ENCODE measurements at places on chromosomes 2 and 18. TPM values are rescaled to one million over a fixed set of nuclear protein-coding genes. Genes with fewer than 3 reads are reported as not detected.

DNA sequence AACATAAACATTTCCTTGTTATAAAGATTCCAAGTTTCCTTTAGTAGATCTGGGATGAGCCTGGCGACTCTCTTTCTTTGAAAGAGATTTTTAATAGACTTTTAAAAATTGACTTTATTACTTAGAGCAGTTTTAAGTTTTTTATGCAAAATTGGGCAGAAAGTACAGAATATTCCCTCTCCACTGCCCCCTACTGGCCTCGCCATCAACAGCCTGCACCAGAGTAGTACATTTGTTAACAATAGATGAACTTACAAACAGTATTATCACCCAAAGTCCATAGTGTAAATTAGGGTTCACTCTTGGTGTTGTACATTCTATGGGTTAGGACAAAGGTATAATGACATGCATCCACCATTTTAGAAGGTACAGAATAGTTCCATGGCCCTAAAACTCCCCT, 3.9 kb downstream of the MAP3K19 start:
- H3K36me3 ChIP-seq, result no peaks in the 10 kb centered on the region
- H3K27me3 ChIP-seq, result no peaks in the 10 kb centered on the region
- no peak for DNase-seq
- H3K4me3 ChIP-seq, result no peak overlapping the region

DNA sequence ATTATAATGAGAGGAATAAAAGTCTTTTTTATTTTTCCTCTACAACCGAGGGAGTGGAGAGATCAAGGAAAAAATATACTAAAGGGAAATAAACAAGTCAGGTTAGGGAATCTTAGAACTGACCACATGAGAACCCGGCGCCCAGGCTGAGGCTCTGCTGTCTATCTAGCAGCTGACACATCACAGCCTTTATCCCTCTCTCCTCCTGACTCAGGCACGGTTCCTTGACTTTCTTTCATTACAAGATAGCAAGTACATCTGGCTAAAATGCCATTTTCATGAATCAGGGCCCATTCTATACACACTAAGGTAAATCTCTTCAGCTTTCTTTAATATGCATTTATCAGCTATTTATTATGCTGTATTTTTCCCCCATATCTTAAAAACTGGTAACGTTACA, 296.0 kb downstream of the TMX3 start:
- H3K4me3 ChIP-seq, result no peak overlapping the region
- no peaks in the 10 kb centered on the region for H3K4me1 ChIP-seq
- H3K27me3 ChIP-seq, result no peaks in the 10 kb centered on the region
- H3K27ac ChIP-seq, result no peak overlapping the region
- DNase-seq, result no peak

GRCh38 chr2:222120933-222121332, 177.9 kb downstream of the PAX3 start:
- H3K4me1 ChIP-seq, result no peaks in the 10 kb centered on the region
- no peaks in the 10 kb centered on the region for H3K27me3 ChIP-seq
- no peak overlapping the region for H3K27ac ChIP-seq
- H3K36me3 ChIP-seq, result no peaks in the 10 kb centered on the region
- no peak overlapping the region for H3K4me3 ChIP-seq

DNA sequence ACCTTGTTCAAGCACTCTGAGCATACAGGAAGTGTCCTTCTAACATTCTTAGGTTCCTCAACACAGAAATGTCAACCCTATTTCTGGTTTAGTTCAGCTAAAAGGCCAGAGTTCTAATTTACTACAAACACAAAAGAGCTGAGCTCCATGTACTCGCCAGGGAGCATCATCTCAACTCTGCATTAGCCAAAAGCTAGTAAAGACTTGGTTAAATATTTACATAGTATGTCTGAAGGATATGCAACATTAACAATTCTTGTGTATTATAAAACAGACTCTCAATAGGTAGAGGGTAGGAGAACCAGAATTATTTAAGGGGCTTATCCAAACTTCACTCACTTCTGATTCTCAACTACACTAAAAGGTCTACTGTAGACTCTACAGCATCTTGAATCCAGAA, 154.6 kb downstream of the THADA start:
- H3K27me3 ChIP-seq, result no peaks in the 10 kb centered on the region
- peaks cover 3% of the 10 kb centered on the region for H3K4me1 ChIP-seq
- H3K36me3 ChIP-seq, result no peaks in the 10 kb centered on the region
- DNase-seq, result no peak

DNA sequence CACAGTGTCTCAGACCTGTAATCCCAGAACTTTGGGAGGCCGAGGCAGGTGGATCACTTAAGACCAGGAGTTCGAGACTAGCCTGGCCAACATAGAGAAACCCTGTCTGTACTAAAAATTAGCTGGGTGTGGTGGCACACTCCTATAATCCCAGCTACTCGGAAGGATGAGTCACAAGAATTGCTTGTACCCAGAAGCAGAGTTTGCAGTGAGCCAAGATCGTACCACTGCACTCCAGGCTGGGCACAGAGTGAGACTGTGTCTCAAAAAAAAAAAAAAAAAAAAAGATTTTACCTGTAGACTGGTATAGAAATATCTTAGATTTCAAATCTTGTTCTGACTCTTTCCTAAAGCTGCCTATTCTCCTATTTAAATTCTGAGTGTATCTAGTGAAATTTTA, 7.2 kb upstream of the KLHL29 start:
- H3K27ac ChIP-seq, result no peak overlapping the region
- no peak overlapping the region for H3K4me3 ChIP-seq
- H3K27me3 ChIP-seq, result no peaks in the 10 kb centered on the region
- DNase-seq, result no peak
- H3K36me3 ChIP-seq, result no peaks in the 10 kb centered on the region

TPO gene
- total RNA-seq, result not detected

GRCh38 chr18:1017227-1018058, 112.8 kb downstream of the ADCYAP1 start:
- DNase-seq, result no peak
- H3K4me3 ChIP-seq, result no peak overlapping the region
- no peak overlapping the region for H3K27ac ChIP-seq
- no peaks in the 10 kb centered on the region for H3K27me3 ChIP-seq
- no peaks in the 10 kb centered on the region for H3K36me3 ChIP-seq

DNA sequence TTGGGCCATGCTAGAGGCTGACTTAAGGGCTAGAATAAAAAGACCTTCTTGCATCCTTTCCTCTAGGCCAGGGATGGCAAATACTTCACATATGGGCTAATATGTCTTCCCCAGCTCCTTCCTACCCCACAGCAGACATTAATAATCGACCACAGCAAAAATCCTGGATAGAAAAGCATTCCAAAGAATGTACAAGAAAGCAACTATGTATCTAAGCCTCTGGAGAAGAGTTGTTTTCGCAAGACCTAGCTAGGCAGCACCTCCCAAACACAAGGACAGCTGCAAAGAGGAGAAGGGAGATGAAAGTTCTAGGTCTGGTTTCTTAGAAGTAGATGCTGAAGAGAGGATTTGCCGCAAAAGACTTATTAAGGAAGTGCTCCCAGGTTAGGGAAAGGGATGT, 372.6 kb downstream of the SLC4A3 start:
- H3K36me3 ChIP-seq, result no peaks in the 10 kb centered on the region
- no peak for DNase-seq
- H3K4me1 ChIP-seq, result no peaks in the 10 kb centered on the region

MBD1 gene
- total RNA-seq, result 31.4 TPM

DNA sequence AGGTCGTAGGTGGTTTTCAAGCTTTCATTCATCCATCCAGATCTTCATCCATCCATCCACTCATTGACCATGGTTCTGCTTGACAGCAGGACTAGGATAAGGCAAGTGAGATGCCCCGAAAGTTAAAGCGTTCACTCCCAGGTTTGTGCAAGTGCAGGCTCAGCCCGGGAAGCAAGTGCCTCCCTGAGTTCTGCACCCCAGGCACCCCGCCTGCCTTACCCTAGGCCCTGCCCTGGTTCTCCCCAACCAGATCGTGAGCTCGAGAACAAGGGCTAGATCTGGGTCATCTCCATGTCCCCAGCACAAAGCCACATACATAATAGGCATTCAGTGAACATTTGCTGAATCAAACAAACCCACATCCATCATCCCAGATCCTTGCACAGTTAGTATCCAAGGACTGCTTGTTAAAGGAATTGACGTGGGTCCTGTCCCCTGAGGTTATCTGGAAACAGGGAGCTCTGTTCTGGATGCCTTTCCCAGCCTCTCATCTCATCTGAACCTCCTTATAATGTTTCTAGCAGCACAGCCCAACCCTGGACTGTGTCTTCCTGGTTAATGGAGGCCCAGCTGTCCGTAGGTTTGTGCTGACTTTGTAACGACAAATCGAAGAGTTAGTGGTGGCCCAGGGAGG, 116.1 kb upstream of the GPC1 start:
- DNase-seq, result no peak
- H3K36me3 ChIP-seq, result no peaks in the 10 kb centered on the region
- peaks cover 2% of the 10 kb centered on the region for H3K27me3 ChIP-seq
- H3K27ac ChIP-seq, result peak overlapping the region; percentile 23
- H3K4me3 ChIP-seq, result no peak overlapping the region
- no peaks in the 10 kb centered on the region for H3K4me1 ChIP-seq

MOCOS gene
- 27.0 TPM for total RNA-seq

ERBB4 gene
- not detected for total RNA-seq

DNA sequence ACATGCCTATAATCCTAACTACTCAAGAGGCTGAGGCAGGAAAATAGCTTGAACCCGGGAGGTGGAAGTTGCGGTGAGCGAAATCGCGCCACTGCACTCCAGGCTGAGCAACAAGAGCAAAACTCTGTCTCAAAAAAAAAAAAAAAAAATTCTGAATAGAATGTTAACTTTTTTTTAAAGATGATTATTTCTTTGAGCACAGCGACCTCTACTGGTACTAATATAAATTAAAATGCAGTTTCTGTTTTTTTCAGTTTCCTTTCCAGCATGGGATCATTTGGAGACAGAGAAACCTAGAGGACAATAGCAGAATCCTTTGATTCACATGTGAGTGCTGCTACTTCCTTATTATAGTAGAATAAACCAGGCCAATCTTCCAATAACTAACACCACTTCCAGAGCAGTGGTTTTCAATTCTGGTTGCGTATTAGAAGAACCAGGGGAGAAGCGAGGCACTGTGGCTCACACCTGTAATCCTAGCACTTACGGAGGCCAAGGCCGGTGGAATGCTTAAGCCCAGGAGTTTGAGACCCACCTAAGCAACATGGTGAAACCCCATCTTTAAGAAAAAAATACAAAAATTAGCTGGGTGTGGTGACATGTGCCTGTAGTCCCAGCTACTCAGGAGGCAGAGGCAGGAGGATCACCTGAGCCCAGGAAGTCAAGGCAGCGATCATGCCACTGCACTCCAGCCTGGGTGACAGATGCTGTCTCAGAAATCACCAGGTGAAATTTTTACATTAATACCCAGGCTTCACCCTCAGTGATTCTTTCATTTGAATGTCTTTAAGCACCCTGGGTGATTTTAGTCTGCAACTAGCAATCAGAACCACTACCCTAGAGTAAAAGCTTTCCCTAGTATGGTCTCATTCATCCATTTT, 10.1 kb downstream of the SRSF7 start:
- no peak for DNase-seq
- no peak overlapping the region for H3K27ac ChIP-seq
- H3K4me1 ChIP-seq, result peaks cover 23% of the 10 kb centered on the region
- H3K36me3 ChIP-seq, result peaks cover 25% of the 10 kb centered on the region
- no peak overlapping the region for H3K4me3 ChIP-seq

- H3K27me3 ChIP-seq, result no peaks in the 10 kb centered on the region
- no peak for DNase-seq
- no peak overlapping the region for H3K27ac ChIP-seq
- H3K4me1 ChIP-seq, result no peaks in the 10 kb centered on the region
Observed at GRCh38 chr2:86305915-86306254, 31.5 kb downstream of the REEP1 start.

GRCh38 chr2:98540536-98540935, 67.8 kb downstream of the COA5 start:
- DNase-seq, result no peak
- H3K4me1 ChIP-seq, result no peaks in the 10 kb centered on the region
- H3K27me3 ChIP-seq, result no peaks in the 10 kb centered on the region
- no peak overlapping the region for H3K27ac ChIP-seq
- H3K4me3 ChIP-seq, result no peak overlapping the region

- DNase-seq, result no peak
- no peaks in the 10 kb centered on the region for H3K36me3 ChIP-seq
- H3K4me1 ChIP-seq, result no peaks in the 10 kb centered on the region
- no peak overlapping the region for H3K27ac ChIP-seq
Observed at GRCh38 chr2:70645733-70646419, 92.2 kb upstream of the TGFA start.

DNA sequence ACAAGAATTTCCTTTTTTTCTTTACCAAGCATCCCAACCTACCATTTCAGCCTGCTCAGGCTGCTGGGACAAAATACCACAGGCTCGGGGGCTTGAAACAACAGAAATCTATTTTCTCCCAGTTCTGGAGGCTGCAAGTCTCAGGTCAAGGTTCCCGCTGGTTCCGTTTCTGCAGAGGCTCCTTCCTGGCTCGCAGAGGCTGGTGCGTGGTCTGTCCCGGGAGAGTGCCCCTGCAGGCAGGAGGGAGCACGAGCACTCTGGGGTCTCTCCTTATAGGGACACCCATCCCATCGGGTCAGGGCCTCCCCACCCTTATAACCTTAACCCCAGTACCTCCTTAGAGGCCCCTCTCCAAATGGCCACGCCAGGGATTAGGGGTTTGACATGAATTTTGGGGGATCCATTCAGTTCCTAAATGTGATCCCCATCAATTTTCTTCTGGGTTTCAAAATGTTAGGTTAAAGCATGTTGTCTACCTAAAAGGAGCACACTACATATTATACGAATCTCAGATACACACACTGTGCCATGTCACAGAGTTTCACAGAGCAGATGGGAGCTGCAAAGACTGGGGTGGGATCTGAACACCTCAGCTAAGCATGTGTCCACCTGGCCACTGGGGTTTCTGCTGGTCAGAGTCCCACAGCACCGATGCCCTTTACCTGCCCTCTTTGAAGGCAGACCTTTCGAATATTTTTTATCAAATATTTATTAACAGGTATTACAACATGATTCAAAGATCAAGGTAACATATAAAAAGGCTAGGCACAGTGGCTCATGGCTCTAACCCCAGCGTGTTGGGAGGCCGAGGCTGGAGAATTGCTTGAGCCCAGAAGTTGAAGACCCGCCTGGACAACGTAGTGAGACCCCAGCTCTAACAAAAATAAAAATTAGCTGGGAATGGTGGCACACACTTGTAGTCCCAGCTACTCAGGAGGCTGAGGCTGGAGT, 17.6 kb upstream of the ADI1 start:
- no peaks in the 10 kb centered on the region for H3K27me3 ChIP-seq
- no peak for DNase-seq
- peaks cover 45% of the 10 kb centered on the region for H3K4me1 ChIP-seq
- no peaks in the 10 kb centered on the region for H3K36me3 ChIP-seq
- H3K27ac ChIP-seq, result peak overlapping the region; percentile 96

GRCh38 chr2:239706367-239706766, 305.5 kb upstream of the HDAC4 start:
- H3K36me3 ChIP-seq, result no peaks in the 10 kb centered on the region
- DNase-seq, result no peak
- no peak overlapping the region for H3K4me3 ChIP-seq
- H3K27me3 ChIP-seq, result no peaks in the 10 kb centered on the region
- H3K4me1 ChIP-seq, result no peaks in the 10 kb centered on the region

GRCh38 chr18:50717563-50717962, 102.3 kb downstream of the MRO start:
- H3K27me3 ChIP-seq, result no peaks in the 10 kb centered on the region
- no peaks in the 10 kb centered on the region for H3K4me1 ChIP-seq
- no peaks in the 10 kb centered on the region for H3K36me3 ChIP-seq
- no peak for DNase-seq
- H3K27ac ChIP-seq, result no peak overlapping the region
- H3K4me3 ChIP-seq, result no peak overlapping the region

- H3K4me3 ChIP-seq, result no peak overlapping the region
- peak overlapping the region; percentile 14 for H3K27ac ChIP-seq
- no peaks in the 10 kb centered on the region for H3K27me3 ChIP-seq
- no peaks in the 10 kb centered on the region for H3K36me3 ChIP-seq
- peaks cover 84% of the 10 kb centered on the region for H3K4me1 ChIP-seq
Observed at GRCh38 chr2:10405448-10405847, 42.7 kb downstream of the ODC1 start.
